ENCODE measurements at places on chromosomes 4 and X. TPM values are rescaled to one million over a fixed set of nuclear protein-coding genes. Genes with fewer than 3 reads are reported as not detected.

DNA sequence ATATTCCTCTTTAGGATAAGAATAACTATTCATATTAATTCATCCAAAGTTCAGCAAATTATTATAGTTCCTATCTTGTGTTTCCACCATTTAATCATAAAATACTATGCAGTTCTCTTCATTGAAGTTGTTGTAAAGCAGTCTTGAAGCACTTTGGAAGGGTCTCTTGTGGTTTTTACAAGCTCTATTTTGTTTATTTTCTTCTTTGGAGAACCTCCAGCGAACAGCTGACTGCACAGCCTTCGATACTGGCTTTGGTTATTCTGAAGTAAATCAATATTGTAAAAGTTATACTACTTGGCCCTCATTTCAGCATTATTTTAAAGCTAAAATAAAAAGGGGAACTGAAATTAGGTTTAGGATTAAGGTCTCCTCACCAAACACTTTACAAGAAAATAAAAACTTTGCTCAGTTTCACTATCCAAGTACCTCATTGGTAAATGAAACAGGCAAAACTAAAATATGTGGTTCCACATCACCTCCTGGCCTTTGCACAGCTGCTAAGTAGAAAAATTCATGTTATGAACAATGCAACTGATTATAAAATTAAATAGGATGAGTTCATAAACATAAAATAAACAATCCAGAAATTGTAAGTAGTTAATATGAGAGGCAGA, 1629.2 kb upstream of the ADGRL3 start:
- no peak for DNase-seq

- no peak for DNase-seq
These were observed 175.2 kb downstream of the GC start for GRCh38 chr4:71608678-71609071.

DNA sequence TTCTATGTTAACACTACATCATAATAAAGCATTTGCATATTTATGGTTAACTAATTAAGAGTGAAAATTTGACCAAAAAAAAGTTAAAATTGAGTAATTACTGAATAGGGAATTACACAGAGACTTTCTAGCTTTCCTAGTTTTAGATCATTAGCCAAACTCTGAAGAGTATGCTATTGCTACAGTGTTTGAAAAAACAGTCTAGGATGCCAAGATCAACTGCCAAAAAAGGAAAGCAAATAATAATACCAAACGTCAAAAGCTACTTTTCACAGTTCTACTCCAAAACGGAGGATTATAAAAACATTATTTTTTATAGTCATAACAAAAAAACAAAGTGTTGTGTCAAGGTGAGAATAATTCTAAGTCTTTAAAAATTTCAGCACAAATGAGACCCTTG, 359.8 kb upstream of the CTSO start:
- DNase-seq, result no peak

GSX2 gene
- 1.1 TPM for total RNA-seq

LAMTOR3 gene
- total RNA-seq, result 57.9 TPM

TDO2 gene
- 0.78 TPM for total RNA-seq

CXCR3 gene
- not detected for total RNA-seq

All from occipital lobe (tissue), 3 donors.